ENCODE measurements at places on chromosomes 6 and 20.

- DNase-seq: no peak
These were observed 137.8 kb downstream of the CEBPB start for GRCh38 chr20:50328222-50328979.

- DNase-seq: no peak
These were observed 254.2 kb downstream of the ERMARD start for GRCh38 chr6:170005665-170006064.

DNA sequence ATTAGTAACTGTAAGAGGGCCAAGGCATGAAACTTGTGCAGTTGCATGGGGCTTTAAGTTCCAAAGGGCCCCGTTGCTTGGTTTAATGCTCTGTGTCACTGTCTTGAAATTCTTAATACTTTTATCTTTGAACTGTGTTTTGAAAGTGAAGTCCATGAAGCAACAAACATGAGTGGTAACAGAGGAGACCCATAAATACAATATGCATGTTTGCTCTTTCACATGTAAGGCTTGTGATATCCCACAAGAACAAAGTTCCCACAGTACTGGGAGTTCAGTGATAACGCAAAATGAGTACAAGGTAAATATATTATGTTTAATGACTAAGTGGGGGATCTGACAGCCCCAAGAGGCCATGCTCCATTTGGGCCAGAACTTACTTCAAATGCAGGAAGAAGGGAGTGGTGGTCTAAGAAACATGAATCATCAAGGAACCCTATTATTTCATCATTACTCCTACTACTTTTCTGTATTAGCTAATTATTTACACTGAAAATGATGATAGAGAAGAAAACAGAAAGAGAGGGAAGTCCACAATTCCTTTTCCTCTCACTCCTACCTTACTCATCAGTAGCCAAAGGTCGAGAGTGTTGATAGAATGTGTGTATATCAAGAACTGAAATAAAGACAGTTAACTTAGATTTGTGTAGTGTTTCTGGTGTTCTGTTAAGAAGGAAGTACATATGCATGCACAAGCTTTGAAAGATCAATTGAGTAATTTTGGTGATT, 157.3 kb downstream of the PHF3 start:
- no peak for DNase-seq

- DNase-seq: no peak
These were observed 864 bp upstream of the CEBPB start for GRCh38 chr20:50189681-50190250.

GRCh38 chr6:152012227-152012626, 204.7 kb downstream of the ESR1 start:
- no peak for DNase-seq

DNA sequence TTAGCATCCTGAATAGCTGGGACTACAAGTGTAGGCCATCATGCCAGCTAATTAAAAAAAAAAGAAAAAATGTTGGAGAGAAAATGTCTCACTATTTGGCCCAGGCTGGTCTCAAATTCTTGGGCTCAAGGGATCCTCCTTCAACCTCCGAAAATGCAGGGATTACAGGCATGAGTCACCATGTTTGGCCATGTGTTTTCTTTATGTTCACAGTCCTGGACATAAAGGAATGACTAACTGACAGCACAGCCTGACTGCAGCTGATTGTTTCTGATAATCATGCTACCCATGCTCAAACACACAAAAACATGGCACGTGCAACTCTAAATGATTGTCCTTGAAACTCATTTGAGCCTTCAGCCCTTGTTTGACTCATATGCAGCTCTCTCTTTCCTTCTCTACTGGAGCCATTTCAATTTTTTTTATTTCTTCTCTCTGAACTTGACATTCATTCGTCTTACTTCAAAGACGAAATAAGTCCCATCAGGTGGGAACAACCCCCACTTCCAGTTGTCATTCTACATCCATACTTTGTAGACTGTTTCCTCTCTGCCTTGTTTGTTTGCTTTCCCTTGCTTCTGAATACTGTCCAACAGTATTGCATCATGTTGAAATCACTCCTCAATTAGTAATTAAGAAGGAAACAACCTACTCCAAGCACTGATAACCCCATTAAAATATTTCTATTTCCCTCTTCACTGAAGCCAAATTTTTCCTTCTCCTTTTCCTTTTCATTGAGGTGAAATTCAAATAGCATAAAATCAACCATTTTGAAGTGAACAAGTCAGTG, 413.0 kb downstream of the BMP2 start:
- DNase-seq: no peak

DNA sequence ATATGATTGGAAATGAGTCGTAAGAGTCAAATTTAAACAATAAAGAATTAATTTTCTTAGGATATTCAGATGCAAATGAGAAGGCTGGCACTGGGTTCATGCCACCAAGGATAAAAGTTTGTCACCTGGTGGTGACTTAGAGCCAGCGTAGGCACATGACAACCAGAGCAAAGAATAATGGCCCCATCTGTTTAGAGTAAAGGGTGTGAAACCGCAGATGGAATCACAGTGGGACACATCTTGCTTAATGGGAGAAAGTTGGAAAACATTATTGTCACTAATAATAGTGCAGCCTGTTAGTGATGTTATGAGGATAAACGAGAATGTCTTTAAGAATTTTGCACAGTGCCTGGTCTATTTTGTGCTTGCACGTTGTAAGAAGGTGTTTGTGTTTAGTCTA, 727.8 kb downstream of the QKI start:
- DNase-seq: no peak

- no peak for DNase-seq
These were observed 243.0 kb downstream of the TSHZ2 start for GRCh38 chr20:53215166-53215565.

- no peak for DNase-seq
These were observed 76.8 kb upstream of the SIRPG start for GRCh38 chr20:1734269-1734858.

- DNase-seq: no peak
These were observed 202.7 kb downstream of the ARHGAP18 start for GRCh38 chr6:129507059-129507807.
